ENCODE measurements at places on chromosomes 16 and 17. TPM values are rescaled to one million over a fixed set of nuclear protein-coding genes. Genes with fewer than 3 reads are reported as not detected.

ITGAX gene
- 3.3 TPM for total RNA-seq

TP53TG3B gene
- not detected for total RNA-seq

CLEC18B gene
- 0.60 TPM for total RNA-seq

MEIOC gene
- total RNA-seq: 0.08 TPM

APOH gene
- not detected for total RNA-seq

TBC1D3G gene
- total RNA-seq: not detected

TBC1D3H gene
- total RNA-seq: not detected

DECR2 gene
- 5.0 TPM for total RNA-seq

SPNS2 gene
- 0.28 TPM for total RNA-seq

SLC13A2 gene
- total RNA-seq: not detected

ZNRF1 gene
- total RNA-seq: 7.2 TPM

KRTAP4-9 gene
- total RNA-seq: not detected

RARA gene
- total RNA-seq: 63.5 TPM

CCR7 gene
- 233 TPM for total RNA-seq

PTX4 gene
- total RNA-seq: not detected

KATNB1 gene
- 27.6 TPM for total RNA-seq

KRTAP1-5 gene
- not detected for total RNA-seq

KRT15 gene
- total RNA-seq: not detected

CRAMP1 gene
- total RNA-seq: 27.4 TPM

XAF1 gene
- total RNA-seq: 163 TPM

ACACA gene
- total RNA-seq: 41.9 TPM

C16orf86 gene
- 4.8 TPM for total RNA-seq

GDPD1 gene
- total RNA-seq: 2.1 TPM

CACNB1 gene
- 23.6 TPM for total RNA-seq

PIPOX gene
- 0.96 TPM for total RNA-seq

KRT33B gene
- total RNA-seq: not detected

CDRT15 gene
- total RNA-seq: not detected

CHAD gene
- not detected for total RNA-seq

KRTAP3-1 gene
- not detected for total RNA-seq

KRTAP17-1 gene
- total RNA-seq: not detected

ABI3 gene
- total RNA-seq: 34.8 TPM

SMURF2 gene
- 12.3 TPM for total RNA-seq

PLCG2 gene
- total RNA-seq: 3.1 TPM

AIPL1 gene
- total RNA-seq: not detected

KCTD19 gene
- total RNA-seq: not detected

DNAI2 gene
- total RNA-seq: 1.4 TPM

All from activated naive CD4-positive, alpha-beta T cell treated with anti-CD3 and anti-CD28 coated beads, Interleukin-2, amount 10 ng/mL, durations not matched to agents 5 hours and 36 hours (primary cell).